ENCODE measurements at places on chromosomes 3 and 15. TPM values are rescaled to one million over a fixed set of nuclear protein-coding genes. Genes with fewer than 3 reads are reported as not detected.

DNA sequence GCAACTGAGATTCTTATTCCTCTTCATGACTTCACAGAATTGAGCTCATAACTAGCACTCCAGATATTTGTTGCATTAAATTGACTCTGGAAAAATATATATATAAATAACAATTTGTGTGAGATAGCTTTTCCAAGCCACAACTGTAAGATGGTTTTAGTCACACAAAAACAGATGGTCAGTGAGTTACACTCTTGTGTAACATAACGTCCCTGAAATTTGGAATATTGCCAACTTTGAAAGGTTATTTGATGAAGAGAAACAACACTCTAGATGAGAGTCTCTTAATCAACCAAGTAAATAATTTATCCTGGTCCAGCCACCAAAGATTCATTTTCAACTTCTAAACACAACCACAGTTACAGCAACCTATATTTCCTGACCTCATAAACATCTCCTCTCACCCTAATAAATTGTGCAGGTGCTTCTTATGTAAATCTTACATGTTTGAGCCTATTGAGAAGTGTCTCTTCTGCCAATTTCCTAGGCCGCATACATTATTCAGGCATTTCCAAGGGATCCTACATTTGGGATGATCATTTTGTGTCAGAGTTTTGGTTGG lies 84.9 kb upstream of the ACP3 start:
- no peak for DNase-seq
- no peaks in the 10 kb centered on the region for H3K4me1 ChIP-seq
- no peak overlapping the region for H3K4me3 ChIP-seq
- H3K36me3 ChIP-seq: no peaks in the 10 kb centered on the region
- no peak overlapping the region for H3K27ac ChIP-seq

The SLC9A9 gene
- total RNA-seq: 12.2 TPM

The CCDC39 gene
- not detected for total RNA-seq

The CD200R1 gene
- 4.0 TPM for total RNA-seq

Data from CD4-positive, alpha-beta T cell (primary cell).